Breast epithelium (tissue), 4 donors: ENCODE measurements at places on chromosomes 16 and 17. TPM values are rescaled to one million over a fixed set of nuclear protein-coding genes. Genes with fewer than 3 reads are reported as not detected.

The TMEM100 gene
- 20.3 TPM for total RNA-seq

The ABCA10 gene
- total RNA-seq = 49.5 TPM

The XYLT1 gene
- 11.9 TPM for total RNA-seq

DNA sequence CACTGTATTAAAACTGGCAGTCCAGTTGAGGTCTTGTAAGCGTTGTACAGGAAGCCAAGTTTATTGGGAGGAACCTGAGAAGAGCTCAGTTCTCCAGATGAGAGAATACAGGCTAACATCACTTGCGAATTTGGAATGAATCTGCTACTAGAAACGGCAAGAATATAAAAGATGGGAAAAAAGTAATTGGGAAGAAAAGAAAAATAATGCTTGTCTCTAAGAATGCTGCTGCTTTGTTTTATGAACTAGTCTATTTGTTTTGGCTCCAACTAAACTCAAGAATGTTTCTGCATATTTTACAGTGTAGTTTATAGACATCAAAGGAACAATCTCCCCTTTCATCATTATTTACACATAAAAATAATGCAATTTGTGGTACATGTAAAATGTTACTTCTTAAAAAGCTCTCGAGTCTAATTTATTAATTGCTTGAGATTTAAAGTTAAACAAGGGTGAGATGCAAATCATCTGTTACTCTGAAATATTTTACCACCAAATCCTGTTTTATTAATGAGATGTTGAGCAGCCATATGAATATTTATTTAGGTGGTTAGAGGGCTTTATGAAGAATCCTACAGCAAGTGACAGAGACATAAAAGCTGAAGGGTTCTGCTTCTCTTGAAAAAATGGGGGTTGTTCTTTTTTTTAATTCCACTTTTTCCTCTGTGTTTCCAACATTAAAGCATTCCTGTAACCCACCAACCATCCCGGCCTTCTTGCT, 162.1 kb upstream of the AXIN2 start:
- DNase-seq = no peak

- DNase-seq = no peak
These were observed 50.4 kb downstream of the TIMM22 start for GRCh38 chr17:1047177-1047878.

GRCh38 chr16:84207251-84207650, 16.3 kb downstream of the ADAD2 start:
- no peak for DNase-seq
